ENCODE measurements at places on chromosomes 6 and 20.

GRCh38 chr6:41336824-41337223 lies 1.4 kb downstream of the NCR2 start:
- no peak for DNase-seq

GRCh38 chr6:161115468-161115867 lies 123.9 kb downstream of the MAP3K4 start:
- no peak for DNase-seq

DNA sequence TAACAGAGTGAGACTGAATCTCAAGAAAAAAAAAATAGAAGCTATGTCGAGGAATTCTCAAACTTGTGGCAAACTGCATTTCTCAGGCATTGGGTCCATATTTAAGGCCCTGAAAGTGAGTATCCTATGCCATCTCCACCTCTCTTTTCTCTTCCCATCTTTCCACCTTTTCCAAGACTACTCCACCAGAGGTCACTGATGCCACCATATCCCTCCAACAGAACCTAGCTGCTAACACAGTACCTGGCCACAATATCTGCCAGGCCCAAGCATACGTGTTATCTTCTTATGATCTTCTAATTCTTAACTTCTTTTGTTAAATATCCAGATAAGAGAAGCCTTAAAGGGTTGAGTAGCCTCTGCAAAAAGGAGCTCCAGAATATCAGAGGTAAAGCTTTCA lies 8.2 kb upstream of the ADGRF4 start:
- no peak for DNase-seq

- DNase-seq: no peak
Measured at GRCh38 chr20:62602550-62602949, 39.8 kb upstream of the SLCO4A1 start.

GRCh38 chr6:45156075-45156474 lies 172.1 kb upstream of the RUNX2 start:
- DNase-seq: no peak

GRCh38 chr20:44911264-44911921 lies 1.5 kb downstream of the PABPC1L start:
- DNase-seq: peak; percentile 90

GRCh38 chr6:159229651-159230051 lies 60.5 kb downstream of the FNDC1 start:
- no peak for DNase-seq

DNA sequence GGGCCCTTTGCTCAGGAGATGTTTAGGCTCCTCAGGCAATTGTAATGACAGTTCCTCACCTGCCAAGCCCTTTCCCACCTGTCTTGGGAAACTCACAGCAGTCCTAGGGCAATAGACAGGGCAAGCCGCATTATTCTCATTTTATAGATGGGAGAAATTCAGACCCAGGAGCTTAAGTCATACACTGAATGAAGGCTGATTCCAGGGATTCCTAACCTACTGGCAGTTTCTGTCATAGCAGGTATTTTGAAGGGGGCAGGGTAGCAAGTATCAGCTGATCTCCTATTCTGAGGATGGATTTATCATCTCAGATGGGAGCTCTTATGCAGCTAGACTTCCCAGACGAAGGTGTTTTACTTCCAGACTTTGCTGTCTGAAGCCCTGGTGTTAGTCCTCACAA lies 61.4 kb upstream of the MYL9 start:
- DNase-seq: no peak

DNA sequence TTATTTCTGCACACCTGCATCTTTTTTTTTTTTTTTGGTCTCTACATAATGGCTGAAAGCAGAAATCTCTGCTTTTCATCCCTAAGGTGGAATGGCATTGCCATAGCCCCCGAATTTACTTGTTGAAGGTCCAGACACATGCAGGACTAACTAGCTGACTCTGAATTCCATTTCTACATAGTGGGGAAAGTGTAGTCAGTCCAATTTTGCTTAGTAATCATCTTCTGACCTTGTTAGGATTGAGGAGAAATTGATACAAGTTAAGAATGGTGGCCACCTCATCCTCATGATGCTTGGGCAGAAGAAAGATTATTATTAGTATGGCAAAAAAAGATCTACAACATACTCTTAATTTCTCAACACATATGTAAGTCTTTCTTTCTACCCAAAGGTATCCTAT lies 16.4 kb upstream of the FAM83B start:
- DNase-seq: no peak

GRCh38 chr6:63644668-63645326 lies 9.2 kb downstream of the PHF3 start:
- DNase-seq: no peak

DNA sequence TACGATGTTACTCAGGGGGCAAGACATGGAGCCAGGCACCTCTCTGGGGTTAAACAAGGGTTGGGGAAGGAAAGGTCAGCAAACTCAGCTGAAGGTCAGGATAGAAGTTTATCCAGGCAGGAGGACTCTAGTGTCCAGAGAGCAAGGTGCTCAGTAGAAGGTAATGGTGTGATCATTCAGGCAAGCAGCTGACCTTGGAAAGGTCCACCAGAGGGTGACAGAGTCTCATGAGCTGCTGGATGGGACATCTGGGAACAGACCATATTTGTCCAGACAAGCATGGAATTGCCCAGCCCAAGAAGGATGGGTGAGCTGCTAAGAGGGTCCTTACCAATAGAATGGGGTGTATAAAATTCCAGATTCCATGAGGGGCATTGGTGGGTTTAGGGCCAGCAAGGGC lies 89.5 kb downstream of the MAP3K7 start:
- DNase-seq: no peak

DNA sequence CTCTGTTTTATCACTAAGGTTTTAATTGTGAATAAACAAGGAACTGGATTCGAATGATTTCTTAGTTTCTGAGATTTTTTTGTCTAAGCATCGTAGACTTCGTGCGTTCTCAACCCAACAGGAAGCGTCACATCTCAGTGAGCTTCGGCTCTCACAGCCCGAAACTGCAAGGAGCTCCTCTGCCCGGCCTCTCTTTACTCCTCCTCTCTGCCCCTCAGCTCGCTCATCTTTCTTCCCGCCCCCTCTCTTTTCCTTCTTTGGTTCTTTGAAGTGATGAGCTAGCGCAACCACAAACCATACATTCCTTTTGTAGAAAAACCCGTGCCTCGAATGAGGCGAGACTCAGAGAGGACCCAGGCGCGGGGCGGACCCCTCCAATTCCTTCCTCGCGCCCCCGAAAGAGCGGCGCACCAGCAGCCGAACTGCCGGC lies 480 bp upstream of the NT5E start:
- DNase-seq: peak; percentile 33

DNA sequence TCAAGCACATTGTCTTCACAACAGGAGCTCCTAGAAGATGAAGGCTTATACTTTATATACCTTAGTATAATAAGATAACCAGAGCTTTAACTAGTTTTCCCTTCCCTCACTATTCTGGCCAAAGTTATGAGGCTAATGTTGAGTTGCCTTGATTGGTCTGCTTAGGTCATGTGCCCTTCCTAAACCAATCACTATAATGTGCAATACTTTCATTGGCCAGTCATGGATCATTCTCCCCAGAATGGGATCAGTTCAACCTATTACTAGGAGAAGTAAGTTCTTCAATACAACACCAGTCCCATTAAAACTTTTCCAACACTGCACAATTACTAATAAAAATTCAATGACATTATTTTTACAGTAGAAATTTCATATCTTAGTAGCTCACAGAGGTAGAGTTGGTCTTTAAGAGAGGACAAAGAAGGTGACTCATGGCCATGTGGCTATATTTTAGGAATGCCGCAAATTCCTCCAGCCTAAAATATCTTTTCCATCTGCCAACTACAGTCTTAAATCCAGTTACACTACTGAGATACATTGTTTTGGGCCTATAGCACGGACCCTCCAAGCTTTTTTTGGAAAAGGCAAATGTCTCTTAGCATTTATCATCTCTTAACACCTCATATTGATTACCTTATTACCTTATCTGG lies 12.5 kb upstream of the POU3F2 start:
- no peak for DNase-seq

DNA sequence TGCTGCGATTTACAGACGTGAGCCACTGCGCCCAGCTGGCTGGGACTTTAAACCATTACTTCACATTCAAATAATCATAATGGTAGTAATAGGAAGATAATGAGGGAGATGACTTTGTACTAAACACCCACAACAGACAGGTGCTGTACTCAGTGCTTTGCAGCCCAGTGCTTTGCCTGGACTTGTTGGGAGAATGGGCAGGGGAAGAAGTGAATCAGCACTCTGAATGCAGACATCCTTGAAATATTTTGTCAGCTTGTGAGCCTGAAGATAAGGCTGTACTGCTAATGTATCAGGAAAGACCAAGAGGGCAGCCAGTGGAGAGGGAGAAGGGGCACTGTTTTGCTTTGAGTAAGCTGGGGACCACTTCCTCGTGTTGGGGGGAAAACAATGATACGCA lies 17.4 kb downstream of the NKX2-2 start:
- no peak for DNase-seq

DNA sequence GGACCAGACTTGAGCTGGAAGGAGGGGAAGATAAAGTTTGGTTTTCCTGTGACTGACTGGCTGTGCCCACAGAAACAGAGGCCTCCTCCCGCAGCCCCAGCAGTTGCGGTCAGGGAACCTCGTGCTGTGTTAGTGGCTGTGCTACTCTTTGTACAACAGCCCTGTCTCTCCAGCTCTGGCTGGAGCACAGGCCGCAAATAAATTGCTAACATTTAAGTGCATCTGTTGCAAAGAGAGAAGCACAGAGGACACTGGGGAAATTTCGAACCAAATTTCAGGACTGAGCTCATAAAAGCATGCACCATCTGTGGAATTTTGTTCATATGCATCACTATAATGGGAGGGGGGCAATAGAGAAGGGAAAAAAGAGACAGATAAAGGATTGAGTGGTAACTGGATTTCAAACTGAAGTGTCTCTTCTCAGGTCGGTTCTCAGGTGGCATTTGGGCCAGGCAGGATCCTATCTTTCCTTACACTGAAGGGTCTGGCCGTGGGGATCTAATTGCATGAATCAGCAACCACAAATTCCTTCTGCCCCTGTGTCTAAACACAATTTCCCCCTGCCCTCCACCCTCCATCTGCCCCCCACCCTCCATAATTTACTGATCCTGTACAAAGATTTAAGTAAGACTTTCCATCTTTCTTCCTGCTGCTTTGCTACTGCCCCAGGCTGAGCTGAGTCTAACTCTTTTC lies 88.9 kb upstream of the ATXN1 start:
- DNase-seq: no peak

DNA sequence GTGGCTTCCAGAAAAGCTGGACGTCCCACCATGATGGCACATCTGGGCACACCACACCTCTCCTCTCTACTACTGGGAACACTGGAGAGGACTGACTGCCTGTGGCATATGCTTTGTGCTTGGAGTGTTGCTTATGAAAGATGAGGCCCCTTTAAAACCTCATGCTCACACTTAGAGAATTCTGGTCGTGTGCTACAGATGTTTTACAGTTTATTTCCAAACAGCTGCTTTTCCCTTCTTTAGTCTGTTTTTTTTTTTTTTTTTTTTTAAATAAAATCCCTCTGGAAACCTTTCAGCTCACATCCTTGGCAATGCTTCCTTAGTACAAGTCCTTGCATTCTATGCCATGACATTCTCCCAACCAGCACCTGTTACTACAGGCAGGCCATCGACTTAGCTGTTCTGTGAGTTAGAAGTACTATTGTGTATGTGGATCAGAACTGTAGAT lies 60.3 kb downstream of the BMP6 start:
- no peak for DNase-seq

GRCh38 chr6:168517742-168518347 lies 76.9 kb downstream of the SMOC2 start:
- DNase-seq: no peak

DNA sequence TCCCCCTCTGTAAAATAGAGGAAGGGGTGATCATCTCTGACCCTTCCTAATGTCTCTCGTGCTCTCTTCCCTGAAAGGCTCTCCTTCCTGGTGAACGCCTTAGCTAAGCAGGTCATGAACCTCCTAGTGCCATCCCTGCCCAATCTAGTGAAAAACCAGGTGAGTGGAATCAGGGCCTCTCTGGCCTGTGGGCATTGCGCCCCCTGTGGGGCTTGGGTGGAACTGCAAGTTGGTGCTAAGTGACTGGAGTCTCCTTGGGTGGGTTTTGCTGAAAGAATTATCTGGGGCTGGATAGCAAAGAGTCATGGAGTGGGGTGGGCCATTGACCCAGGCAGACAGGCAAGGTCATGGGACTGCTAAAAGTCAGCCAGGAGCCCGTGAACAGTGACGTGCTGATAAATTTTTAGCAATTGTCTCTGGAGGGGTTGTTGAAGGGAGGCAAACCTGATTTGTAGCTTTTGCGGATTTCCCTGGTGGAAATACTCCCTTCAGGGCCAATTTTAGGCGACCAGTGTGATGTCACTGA lies 8.9 kb downstream of the BPIFB1 start:
- DNase-seq: peak; percentile 86

DNA sequence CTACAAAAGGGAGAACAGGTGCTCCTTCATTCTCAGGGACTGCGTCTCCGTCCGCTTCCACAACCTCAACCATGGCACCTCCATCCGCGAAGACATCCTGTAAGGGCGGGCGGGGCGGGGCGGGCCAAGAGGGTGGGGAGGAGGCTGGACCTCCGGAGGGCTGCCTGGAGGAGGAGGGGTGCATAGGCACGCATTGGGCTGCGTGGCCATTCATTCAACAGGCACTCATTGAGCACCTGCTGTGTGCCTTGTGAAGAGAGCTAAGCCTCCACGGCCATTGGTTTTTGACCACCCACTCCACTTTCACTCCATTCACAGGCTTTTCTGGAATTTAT lies 435 bp downstream of the ZSWIM3 start:
- peak; percentile 83 for DNase-seq

DNA sequence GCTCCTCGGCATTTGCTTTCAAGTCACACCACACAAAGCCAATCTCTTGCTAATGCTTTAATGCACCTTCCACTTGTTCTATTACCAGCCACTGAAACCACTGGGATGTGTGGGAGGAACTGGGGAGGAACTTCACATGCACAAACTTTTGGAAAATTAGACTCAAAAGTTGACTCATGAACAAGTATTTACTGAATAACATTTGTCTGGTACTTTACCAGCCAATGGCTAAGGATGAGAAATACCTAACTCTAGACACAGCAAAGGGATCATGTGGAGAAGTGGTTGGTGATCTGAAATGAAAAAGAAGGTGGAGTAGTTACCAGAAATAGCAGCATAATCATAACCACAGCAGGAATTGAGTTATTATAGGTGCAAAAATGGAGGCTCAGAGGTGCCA lies 554.0 kb upstream of the NOX3 start:
- DNase-seq: no peak

DNA sequence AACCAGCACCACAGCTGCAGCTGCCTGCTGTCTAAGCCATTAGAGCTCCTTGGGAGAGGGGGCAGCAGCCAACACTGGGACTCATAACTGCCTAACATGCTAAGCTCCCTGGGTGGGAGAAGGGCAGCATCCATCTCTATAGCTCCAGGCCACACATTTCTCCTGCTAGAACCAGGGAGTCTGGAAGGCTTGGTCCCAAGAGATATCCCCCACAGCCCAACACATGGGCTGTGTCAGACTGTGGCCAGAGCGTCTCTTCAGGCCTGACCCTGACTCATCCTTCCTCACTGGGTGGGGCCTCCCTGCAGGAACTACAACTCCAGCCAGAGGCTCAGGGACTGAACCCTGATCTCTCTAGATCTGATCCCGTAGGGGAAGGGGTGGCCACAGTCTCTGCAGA lies 411.1 kb downstream of the HDGFL1 start:
- DNase-seq: no peak
